ENCODE measurements at places on chromosomes 12 and 14. TPM values are rescaled to one million over a fixed set of nuclear protein-coding genes. Genes with fewer than 3 reads are reported as not detected.

DNA sequence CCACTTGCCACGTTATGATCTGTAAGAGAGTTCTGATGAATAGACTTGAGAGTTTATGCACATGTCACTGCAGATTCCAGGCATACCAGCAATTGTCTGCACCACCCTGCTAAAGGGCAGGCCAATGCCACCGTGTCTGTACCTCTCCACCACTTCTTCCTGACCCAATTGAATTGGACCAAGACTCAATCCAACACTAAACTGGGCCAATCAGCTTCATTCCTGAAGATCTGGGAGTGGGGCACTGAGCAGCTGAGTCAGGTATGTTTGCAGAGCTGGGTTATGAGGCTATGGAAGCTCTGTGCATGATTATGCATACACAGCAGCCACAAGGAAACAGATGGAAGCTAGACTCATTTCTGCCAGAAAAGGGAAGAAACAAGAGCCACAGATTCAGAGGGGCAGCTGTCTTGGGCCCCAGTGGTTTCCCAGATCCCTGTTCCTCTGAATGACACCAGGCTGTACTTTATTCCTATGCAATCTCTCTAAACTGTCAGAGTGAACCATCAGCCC, 28.0 kb downstream of the DAO start:
- peak; percentile 30 for DNase-seq

HCAR2 gene
- not detected for polyA plus RNA-seq

MMP17 gene
- polyA plus RNA-seq = 3.6 TPM

DNA sequence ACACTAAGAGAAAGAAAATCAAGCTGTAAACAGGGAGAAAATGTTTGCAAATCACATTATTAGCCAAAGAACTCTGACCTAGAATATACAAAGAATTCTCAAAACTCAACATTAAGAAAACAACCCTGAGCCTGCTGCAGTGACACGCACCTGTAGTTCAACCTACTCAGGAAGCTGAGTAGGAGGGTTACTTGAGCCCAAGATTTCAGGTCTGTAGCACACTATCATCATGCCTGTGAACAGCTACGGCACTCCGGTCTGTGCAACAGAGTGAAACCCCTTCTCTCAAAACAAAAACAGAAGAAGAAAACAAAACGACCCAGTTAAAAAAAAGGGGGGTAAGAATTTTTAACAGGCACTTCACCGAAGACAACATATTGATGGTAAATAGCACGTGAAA, 20.8 kb downstream of the SAV1 start:
- no peak for DNase-seq

DNA sequence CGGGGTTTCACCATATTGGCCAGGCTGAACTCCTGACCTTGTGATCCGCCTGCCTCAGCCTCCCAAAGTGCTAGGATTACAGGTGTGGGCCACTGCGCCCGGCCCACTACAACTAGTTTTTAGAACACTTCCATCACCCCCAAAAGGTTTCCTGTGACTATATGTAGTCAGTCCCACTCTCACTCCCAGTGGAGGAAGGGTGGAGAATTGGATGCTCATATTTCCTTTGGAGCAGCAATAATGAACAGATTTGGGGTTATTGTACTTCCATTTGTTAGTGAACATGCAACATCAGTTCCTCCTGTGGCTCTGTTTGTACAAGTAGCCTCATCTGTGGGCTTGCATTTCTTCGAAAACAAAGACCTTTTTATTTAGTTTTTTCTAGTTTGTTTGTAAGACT, 35.8 kb downstream of the RAP1B start:
- no peak for DNase-seq

- no peak for DNase-seq
Observed at GRCh38 chr14:51806026-51807023, 54.1 kb upstream of the GNG2 start.

- DNase-seq = no peak
Observed at GRCh38 chr12:58870595-58870994, 49.7 kb downstream of the LRIG3 start.

- DNase-seq = no peak
Observed at GRCh38 chr14:50001999-50002925, 109.4 kb downstream of the ARF6 start.

DNA sequence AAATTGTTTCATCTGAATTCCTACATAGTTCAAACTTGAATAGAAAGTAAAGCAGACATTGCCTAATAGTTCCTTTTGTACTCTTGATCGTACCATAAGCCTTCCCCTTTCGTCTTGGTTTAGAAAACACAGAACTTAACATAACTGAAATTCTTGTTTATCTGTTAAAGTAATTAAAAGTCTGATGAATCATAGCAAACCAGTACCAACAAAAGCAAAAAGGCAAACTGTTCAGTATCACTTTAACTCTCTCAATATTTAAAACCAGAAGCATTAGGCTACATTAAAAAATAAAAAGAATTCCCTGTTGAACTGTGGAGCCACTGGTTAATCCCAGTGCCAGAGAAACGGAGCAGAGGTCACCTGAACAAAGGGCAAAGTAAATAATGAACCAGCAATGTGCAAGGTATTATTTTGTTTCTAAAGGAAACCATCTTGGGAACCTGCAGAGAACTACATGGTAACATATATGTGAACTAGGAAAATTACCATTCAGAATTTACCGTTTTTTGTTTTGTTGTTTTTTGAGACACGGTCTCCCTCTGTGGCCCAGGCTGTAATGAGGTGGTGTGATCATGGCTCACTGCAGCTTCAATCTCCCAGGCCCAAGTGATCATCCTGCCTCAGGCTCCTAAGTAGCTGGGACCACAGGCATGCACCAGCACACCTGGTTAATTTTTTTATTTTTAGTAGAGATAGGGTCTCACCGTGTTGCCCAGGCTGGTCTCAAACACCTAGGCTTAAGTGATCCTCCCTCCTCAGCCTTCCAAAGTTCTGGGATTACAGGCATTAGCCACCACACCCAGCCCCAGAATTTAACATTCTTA, 17.1 kb upstream of the HIGD1C start:
- DNase-seq = no peak
